Upper lobe of right lung (tissue), 1 donor: ENCODE measurements at places on chromosomes 2 and 18.

GRCh38 chr2:145460112-145460511 is 940.2 kb upstream of the ZEB2 start:
- DNase-seq: no peak

DNA sequence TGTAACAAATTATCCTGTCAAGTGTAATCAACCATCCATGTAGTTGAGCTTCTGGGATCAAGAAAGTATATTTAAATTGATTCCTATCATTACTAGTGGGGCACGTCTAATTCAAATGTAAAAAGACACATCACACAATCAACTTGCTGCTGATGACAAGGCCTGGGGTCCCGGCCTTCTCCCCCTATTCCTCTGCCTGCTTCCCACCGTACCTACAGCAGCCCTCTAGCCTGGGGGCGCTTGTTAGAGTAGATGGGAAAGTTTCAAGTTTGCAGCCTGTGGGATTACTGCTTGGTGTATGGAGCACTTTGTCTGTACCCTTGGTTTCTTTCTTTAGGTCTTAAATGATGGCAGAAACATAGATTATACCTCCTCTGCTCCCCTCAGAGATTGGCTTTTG is 333.3 kb upstream of the KYNU start:
- DNase-seq: no peak

GRCh38 chr2:66532972-66533868 is 98.3 kb downstream of the MEIS1 start:
- DNase-seq: no peak

DNA sequence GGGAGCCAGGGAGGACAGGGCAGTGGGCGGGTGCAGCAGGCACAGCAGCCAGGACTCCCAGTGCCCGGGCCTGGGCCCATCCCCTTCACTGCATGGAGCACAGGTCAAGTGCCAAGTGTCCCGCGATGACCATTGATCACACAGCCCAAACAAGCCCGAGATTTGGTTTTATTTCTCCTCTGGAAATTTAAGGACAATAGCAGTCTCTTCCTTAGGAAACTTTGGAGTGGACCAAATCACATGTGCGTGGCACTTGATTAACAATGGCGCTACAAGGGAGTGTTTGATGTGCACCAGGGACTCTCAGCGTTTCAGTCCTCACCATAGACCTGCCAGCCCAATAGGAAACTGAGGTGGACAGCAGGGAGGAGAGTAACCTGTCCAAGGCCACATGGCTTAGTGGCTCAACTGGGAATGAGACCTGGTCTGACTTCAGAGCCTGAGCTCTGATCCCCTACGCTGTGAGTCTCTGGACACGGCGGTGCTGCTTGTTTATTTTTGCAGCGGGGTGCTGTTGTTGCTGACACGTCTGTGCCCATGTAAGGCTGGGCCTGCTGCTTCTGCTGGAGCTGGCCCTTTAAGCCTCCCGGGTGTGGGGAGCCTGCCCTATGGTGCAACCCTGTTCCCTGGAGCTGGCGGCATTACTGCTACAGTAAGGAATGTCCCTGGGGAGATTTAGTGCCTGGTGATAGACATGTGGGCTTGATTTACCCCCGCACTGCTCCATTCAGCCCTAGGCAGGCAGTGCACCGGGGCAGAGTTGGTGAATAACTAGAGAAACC is 194.2 kb downstream of the INHBB start:
- DNase-seq: no peak

GRCh38 chr2:133829450-133830020 is 261.3 kb upstream of the NCKAP5 start:
- DNase-seq: no peak
